GM23338 (cell line): ENCODE measurements at places on chromosomes 11 and 22. TPM values are rescaled to one million over a fixed set of nuclear protein-coding genes. Genes with fewer than 3 reads are reported as not detected.

The ARHGAP1 gene
- 23.4 and 23.5 TPM in 2 replicates for polyA plus RNA-seq

The ASCL2 gene
- polyA plus RNA-seq: 0.57 and 0.73 TPM in 2 replicates

The KRTAP5-9 gene
- polyA plus RNA-seq: 0.24 TPM in 1 of 2 replicates, not detected in the other

The SCGB2A2 gene
- not detected in 2 replicates for polyA plus RNA-seq

The TBX10 gene
- polyA plus RNA-seq: not detected in 2 replicates

The KCNJ5 gene
- not detected in 2 replicates for polyA plus RNA-seq

The DEUP1 gene
- 1.7 and 2.1 TPM in 2 replicates for polyA plus RNA-seq

The PLAAT5 gene
- 7.5 and 7.7 TPM in 2 replicates for polyA plus RNA-seq

The GLYATL1 gene
- polyA plus RNA-seq: 6.9 and 7.9 TPM in 2 replicates

The TIMM10B gene
- 25.0 and 30.8 TPM in 2 replicates for polyA plus RNA-seq

The RHOD gene
- 12.7 and 13.8 TPM in 2 replicates for polyA plus RNA-seq

The HBG2 gene
- polyA plus RNA-seq: not detected in 2 replicates

The PTGDR2 gene
- polyA plus RNA-seq: 0.57 and 0.73 TPM in 2 replicates

The ANGPTL5 gene
- polyA plus RNA-seq: not detected in 2 replicates

The GAL3ST3 gene
- polyA plus RNA-seq: 12.7 and 15.6 TPM in 2 replicates

The CLTCL1 gene
- 5.4 and 6.6 TPM in 2 replicates for polyA plus RNA-seq

The APOA4 gene
- not detected in 2 replicates for polyA plus RNA-seq

The FGF19 gene
- 21.7 and 22.3 TPM in 2 replicates for polyA plus RNA-seq

The TMEM132A gene
- 36.2 and 38.5 TPM in 2 replicates for polyA plus RNA-seq

The PIWIL4 gene
- 0.23 and 0.33 TPM in 2 replicates for polyA plus RNA-seq

The FREY1 gene
- polyA plus RNA-seq: not detected in 2 replicates

The MRGPRX4 gene
- not detected in 2 replicates for polyA plus RNA-seq

The CRYBB1 gene
- polyA plus RNA-seq: 3.0 and 3.7 TPM in 2 replicates

The NRIP3 gene
- 3.0 and 3.2 TPM in 2 replicates for polyA plus RNA-seq

The BEST1 gene
- polyA plus RNA-seq: 0.44 and 0.75 TPM in 2 replicates

The TMEM86A gene
- polyA plus RNA-seq: 0.91 and 0.99 TPM in 2 replicates

The TRPC6 gene
- polyA plus RNA-seq: 0.05 and 0.21 TPM in 2 replicates

The GAB4 gene
- polyA plus RNA-seq: 0.37 and 1.7 TPM in 2 replicates

The GUCY1A2 gene
- polyA plus RNA-seq: 0.17 and 0.36 TPM in 2 replicates

The DEFB131B gene
- polyA plus RNA-seq: not detected in 2 replicates

The APOBEC3H gene
- polyA plus RNA-seq: not detected in 2 replicates

The LRRC56 gene
- polyA plus RNA-seq: 0.52 and 0.73 TPM in 2 replicates

The MMP27 gene
- not detected in 2 replicates for polyA plus RNA-seq

The OR52I1 gene
- not detected in 2 replicates for polyA plus RNA-seq

The RFPL2 gene
- polyA plus RNA-seq: 0.40 and 0.45 TPM in 2 replicates

The PIH1D2 gene
- 0.89 and 1.4 TPM in 2 replicates for polyA plus RNA-seq

The FXYD6 gene
- 21.8 and 26.2 TPM in 2 replicates for polyA plus RNA-seq
